ENCODE measurements at places on chromosomes 4 and X.

DNA sequence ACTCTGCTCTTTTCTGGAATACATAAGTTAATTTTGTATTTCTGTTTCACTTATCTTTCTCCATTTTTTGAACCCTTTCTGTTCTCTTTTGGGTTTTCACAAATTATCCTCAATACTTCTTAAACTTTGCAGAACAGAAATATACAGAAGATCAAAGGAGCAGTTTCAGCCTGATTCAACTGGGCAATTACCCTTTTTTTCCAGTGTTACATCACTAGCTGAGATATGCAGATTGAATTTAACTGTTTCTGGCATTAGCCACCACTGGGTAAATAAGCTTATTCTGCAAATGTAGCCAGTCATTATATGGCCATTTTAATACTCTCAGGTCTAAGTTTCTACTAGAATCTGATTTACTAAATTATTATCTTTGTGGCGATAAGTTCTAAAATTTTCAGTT, 66.9 kb upstream of the GRID2 start:
- no peak for DNase-seq

- no peak for DNase-seq
These were observed 2.4 kb downstream of the SRD5A3 start for GRCh38 chr4:55348466-55348865.

- DNase-seq = no peak
These were observed 625.7 kb downstream of the SMARCA1 start for GRCh38 chrX:128897621-128898020.

DNA sequence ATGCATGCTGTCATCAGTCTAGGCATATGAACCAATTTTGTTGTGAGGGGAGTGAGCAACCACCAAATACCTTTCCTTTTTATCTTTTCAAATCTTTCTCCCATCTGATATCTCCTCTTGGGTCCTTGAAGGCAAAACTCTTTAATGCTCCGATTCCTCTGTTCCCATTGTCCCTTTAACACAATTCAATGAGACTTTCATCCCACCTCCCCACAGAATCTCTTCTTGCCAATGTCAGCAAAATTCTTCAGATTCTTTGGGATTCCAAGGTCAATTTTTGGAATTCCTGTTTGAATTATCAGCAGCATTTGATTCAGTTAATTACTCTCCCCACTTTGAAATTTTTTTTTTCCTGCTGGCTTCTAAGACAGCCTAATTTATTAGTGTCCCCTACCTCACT, 232.7 kb downstream of the COX7B2 start:
- no peak for DNase-seq

DNA sequence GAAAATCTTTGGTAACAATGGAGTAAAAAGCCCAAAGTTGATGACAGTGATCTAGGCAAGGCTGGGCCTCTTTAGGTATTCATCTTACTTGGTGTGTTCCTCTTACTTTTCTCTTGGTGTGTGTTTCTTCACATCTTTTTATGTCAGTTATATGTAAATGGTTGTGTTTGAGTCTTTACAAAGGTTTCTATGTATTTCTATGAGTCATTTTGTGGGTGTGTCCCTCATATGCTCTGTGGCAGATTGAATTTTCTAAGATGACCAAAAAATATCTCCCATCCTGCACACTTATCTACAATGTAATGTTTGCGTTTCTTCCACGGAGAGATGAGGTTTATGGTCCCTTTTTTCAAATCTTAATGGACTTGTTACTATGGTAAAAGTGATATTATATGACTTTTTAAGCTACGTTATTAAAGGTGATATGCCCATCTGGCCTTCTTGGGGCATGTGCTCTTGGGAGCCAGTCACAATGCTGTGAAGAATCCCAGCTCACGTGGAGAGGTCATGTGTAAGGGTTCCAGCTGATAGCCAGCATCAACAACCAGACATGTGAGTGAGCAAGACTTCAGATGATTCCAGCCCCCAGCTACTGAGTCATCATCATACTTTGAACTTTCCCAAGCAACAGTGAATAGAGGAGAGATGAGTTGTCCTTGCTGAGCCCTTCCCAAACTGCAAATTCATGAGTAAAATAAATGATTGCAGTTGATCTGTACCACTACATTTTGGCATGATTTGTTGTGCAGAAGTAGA, 126.9 kb downstream of the CBLL2 start:
- no peak for DNase-seq

DNA sequence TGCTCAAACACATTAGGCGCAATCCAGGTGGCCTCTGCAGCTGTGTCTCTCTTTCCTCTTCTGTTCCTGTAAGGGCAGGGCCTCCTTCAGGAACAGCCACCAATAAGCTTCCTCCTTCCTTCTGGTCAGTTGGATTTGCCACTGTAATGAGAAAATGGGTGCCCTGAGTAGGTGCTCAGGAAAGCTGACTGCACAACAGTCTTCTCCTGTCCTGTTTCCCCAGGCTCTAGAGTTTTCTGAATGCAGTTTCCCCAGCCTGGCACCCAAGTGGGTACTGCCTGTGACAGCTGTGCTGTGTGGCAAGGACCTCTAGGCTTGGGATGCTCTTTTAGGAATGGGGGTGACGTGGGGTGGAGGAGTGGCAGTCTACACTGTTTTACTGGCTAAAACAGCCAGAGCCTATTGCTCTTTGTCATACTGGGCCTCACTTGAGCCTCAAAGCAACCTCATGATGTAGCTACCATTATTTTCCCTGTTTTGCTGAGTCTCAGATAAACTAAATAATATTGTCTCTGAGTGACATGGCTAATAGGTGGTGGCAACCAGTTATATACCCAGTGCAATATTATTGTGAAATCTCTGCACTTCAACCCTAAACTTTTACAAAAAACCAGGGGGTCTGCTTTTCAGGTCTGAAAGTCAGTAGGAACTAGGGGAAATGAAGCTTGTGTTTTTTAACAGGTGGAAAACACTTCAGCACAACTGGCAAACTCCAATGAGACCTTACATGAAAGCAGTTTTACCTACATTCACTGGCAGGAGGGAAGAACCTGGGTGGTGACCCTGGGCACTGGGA, 1.2 kb downstream of the CXCL2 start:
- DNase-seq = no peak

GRCh38 chrX:39577985-39578869, 519.5 kb downstream of the BCOR start:
- DNase-seq = no peak

GRCh38 chrX:357693-358471, 28.8 kb downstream of the PPP2R3B start:
- no peak for DNase-seq

DNA sequence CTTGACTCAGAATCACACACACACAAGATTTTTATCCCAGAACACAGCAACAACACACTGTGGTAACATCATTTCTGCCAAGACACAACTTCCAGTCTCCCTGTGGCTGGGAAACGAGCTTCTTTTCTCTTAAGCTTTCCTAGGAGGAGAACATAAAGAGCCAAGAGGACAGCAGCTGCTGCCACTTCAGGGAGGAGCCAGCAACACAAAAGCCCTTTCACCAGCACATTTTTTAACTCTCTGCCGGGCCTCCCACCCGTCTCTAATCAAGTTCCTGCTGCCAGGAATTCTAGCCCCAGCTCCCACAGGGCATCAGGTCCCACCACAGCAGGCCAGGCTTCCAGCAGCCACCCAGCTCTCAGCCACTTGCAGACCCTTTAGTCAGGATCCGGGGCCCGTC, 22.4 kb downstream of the FAT1 start:
- no peak for DNase-seq

DNA sequence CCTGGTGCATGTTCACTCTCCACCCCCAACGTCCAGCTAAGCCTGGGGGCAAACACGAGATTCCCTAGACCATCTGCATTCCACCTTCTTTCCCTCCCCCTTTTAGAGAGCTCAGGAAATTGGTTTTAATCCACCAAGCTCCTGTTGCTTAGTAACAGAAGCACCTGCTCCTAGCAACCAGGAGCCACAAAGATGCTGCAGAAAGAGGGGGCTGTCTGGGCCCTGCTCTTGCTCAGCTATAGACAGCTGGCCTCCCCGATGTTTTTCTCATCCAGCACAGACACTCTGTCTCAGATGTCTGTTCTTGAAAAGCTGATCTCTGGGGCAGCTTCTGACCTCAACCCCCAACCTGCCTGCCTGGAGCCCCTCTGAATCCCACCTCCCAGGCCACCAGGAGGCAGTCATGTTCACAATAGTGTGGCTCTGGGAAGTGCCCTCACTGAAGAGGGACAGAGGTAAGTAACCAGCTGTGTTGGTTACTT, 71.5 kb downstream of the SLC16A2 start:
- no peak for DNase-seq

DNA sequence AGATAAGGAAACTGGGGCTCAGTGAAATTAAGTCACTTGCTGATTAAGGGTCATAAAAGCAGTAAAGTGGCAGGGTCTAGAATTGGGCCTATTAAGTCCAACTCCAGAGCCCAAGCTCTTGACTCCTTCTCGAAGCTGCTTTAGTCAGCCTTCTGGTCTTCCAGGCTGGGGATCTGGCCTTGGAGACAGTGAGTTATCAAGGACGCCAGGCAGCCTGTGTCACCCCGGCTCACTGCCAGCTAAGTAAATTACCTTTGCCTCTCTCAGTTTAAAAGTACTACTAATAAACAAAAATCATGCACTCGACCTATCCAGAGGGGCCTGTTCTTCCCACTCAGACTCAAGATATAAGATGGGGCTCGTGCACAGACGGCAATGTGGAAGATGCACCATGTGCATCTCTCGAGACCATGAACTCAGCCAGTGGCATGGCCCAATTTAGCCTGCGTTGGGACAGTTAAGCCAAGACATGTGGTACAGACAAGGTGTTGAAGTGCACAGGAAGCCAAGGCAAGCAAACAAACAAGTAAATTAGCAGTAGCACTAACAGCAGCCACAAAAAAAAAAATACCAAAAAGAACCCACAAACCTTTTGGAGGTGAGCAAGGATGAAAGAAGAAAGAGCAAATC, 62.0 kb upstream of the MAP3K15 start:
- no peak for DNase-seq

- DNase-seq = no peak
These were observed 52.9 kb downstream of the SLC7A11 start for GRCh38 chr4:138189206-138189605.

DNA sequence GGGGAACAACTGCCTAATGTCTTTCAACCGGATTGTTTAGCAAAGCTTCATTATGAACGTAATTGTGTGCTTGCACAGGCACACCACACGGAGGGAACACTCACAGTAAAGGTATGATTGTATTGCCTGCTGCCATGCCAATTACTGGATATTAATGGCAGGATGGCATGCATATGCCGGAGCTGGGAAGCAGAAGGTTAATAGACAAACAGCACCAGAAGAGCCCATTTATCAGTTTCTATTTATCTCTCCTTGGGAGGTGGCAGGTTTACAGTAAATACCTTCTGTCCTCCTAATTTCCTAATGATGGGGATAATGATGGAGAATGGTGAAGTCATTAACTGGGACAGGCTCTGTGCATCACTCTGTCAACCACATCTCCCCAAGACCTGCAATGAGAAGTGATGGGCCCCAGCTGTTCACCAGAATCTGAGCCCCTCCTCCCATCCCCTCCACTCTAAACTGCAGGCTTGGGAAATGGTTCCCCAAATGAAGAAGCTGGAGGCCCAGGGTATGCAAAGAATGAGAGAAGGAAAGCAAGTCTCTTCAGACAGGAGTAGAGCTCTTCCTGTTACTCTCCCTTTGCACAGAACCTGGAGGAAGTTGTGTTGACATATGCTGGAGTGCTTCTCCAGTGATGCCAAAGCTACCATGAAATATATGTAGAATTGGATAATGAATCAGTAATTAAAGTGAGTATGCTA, 160.8 kb downstream of the NAA11 start:
- DNase-seq = no peak

GRCh38 chr4:173507471-173508385, 22.3 kb downstream of the HAND2 start:
- no peak for DNase-seq

- no peak for DNase-seq
These were observed 47.1 kb downstream of the NDST3 start for GRCh38 chr4:118081434-118081833.

GRCh38 chrX:109632906-109633504, 8.0 kb upstream of the KCNE5 start:
- DNase-seq = peak; percentile 38

DNA sequence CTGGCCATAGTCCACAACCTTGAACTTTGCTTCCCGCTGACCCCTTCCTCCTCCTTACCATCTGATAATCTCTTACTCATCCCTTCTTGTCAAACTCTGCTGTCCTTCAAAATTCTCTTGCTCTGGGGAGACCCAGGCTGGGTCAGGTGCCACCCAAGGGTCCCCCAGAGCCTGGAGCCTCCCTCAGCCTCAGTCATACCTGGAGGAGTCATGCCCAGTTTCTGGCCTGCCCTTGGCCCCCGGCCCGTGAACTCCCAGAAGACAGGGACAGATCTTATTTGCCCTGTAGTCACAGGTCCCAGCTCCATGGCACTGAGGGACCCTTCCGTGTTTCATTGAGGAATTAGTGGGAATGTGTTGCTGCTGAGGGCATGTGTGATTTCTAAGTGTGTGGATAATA, 4.7 kb upstream of the GPR78 start:
- no peak for DNase-seq

- DNase-seq = no peak
These were observed 1841.9 kb downstream of the STIM2 start for GRCh38 chr4:28702571-28702970.

- DNase-seq = peak; percentile 47
These were observed 23.6 kb downstream of the CA5B start for GRCh38 chrX:15761564-15762191.

- DNase-seq = no peak
These were observed 119.9 kb downstream of the FAM13A start for GRCh38 chr4:88937081-88937480.

- peak; percentile 23 for DNase-seq
These were observed 164.4 kb downstream of the QDPR start for GRCh38 chr4:17347445-17347844.

DNA sequence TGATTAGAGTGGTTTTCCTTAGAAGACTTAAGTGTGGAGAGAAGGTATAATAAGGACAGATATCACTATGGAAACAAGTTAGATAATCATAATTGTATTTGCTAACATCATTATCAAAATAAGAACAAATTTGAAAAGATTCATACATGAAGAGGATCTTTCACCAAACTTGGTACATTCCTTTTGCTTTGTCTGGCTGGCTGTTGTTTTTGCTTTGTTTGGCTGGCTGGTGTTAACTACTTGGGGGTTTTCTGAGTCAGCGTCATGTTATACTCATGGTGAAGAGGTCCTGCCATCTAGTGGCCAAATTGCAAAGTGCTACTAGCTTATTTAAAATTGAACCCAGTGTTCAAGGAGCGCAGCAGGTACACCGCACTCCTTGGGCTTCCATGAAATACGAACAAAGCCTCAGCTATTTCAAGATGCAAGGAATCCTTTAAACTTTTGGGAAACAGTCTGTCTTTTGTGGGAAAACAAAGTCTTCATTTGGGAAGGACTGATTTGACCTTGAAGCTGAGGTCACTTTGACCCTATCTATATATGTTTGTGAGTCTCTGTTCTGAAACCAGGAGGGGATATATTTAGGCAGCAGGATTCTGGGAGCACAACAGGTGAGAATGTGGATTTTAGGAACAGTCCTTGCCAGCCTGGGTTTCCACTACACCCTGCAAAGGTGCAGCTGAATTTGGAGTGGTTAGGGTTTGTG, 129.7 kb downstream of the PLS3 start:
- peak; percentile 50 for DNase-seq

- DNase-seq = no peak
These were observed 89.4 kb downstream of the AMMECR1 start for GRCh38 chrX:110228453-110228852.

GRCh38 chrX:118760025-118760424, 32.6 kb downstream of the IL13RA1 start:
- DNase-seq = no peak
